GM04504 (cell line): ENCODE measurements at places on chromosomes 2 and 18.

- no peak for DNase-seq
Observed at GRCh38 chr2:7530001-7530400, 612.8 kb downstream of the RNF144A start.

GRCh38 chr2:62141142-62141740 lies 54.7 kb upstream of the B3GNT2 start:
- DNase-seq = no peak

GRCh38 chr2:174618179-174618578 lies 20.6 kb upstream of the WIPF1 start:
- no peak for DNase-seq

DNA sequence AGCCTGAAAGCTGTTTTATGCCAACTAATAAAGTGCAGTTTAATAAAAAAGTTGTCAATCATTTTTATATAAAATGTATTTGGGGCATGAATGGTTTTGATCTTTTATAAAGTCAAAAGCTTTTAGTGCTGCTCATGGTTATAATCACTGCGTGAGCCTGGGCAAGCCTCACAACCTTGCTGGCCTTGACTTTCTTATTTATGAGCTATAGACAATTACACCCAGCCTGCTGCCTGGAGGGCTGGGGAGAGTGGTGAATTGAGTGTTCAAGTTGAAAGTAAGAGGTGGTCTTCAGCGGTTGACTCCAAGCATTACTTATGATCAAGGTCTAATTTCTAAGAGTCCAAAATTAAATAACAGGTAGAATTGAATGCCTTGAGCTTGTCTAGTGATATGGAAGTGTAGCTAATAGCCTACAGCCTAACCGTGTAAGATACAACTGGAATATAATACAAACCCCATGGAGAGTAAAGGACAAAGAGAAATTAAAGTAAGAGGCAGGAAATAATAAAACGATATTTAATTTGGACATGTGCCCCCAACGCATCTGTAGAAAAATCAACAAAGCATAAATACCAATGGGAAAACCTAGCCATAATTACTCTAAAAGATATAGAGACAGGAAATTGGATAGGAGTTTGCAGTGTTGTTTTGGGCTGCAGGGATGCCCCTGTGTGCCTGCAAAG lies 106.0 kb upstream of the CYP1B1 start:
- DNase-seq = no peak

GRCh38 chr2:25521665-25522387 lies 151.6 kb downstream of the DTNB start:
- DNase-seq = peak; percentile 52

GRCh38 chr2:64029116-64029665 lies 10.0 kb upstream of the VPS54 start:
- no peak for DNase-seq

DNA sequence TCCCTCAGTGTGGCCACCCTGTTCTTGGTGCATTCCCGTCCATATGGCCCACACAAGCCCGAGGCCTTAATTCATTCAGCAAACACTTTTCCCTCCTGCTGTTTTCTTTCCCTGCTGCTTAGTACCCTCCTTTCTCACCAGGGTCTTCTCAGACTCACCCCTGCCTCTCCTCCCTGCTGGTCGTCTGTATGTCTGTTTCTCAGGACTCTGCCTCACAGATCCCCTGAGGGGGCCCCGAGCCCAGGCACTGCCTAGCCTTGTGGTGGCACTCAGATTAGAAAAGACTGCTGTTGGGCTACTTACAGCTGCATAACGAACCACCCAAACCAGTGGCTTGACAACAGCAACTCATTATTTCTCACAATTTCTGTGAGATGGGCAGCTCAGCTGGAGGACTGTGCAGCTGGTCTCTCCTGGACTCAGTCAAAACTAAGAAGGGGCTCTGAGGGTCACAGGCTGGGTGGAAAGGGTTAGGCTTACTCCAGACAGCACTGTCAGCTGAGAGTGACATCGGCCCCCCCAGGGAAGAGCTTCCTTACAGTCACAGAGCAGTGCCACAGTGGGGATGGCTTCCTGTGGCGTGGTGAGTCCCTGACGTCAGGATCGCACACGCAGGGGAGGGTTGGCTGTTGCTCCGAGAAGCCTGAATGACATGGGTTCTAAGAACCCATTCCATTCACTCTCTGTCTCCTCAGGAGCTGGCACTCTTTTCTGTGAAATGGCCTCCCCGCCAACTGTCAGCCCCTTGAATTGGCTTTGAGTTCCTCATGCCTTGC lies 139.0 kb downstream of the UXS1 start:
- no peak for DNase-seq
